ENCODE measurements at places on chromosomes 6 and 20. TPM values are rescaled to one million over a fixed set of nuclear protein-coding genes. Genes with fewer than 3 reads are reported as not detected.
A peak's percentile ranks its signal among the peaks of the same experiment; 100 is the strongest.

The PDE7B gene
- total RNA-seq = 11.2 TPM

GRCh38 chr6:5531161-5531560 lies 269.8 kb downstream of the FARS2 start:
- DNase-seq = no peak

The NHSL1 gene
- 41.6 TPM for total RNA-seq

The PPIL4 gene
- 14.6 TPM for total RNA-seq

- no peak for DNase-seq
These were observed 21.9 kb downstream of the TREML1 start for GRCh38 chr6:41132254-41132653.

DNA sequence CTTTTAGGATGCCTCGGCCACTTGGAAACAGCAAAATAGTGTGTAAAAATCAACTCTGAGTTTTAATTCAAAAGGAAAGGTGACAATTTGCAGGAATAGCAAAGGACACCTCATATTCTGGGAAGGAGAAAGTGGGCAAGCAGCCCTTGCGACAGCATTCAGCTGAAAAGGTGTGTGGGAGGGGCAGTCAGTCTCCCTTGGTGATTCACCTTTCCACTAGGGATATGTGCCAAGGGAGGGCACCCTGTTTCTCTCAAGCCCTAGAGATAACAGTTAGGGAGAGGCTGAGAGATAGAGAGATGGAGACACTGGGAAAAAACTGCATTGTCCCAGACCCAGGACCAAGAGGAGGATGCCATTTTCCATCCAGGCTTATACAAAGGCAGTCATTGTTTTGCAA lies 228.1 kb downstream of the EPM2A start:
- no peak for DNase-seq

DNA sequence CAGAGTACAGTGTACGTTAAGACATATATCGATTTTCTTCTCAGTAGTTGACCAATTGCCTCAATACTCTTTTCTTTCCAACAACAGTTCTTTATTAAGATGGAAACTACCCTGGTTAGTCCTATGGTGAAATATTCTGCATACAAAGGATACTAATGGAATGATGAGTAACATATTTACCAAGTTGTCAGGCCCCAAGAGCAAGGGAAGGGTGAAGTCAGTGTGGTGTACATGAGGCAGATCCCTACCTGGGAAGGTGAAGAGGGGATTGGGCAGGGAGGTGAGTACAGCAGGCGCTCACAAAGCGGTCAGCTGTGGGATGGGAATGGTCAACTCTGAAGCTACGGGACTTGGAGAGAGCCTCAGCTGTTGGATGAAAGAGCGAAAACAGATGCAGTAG lies 29.7 kb downstream of the GJA1 start:
- DNase-seq = no peak

DNA sequence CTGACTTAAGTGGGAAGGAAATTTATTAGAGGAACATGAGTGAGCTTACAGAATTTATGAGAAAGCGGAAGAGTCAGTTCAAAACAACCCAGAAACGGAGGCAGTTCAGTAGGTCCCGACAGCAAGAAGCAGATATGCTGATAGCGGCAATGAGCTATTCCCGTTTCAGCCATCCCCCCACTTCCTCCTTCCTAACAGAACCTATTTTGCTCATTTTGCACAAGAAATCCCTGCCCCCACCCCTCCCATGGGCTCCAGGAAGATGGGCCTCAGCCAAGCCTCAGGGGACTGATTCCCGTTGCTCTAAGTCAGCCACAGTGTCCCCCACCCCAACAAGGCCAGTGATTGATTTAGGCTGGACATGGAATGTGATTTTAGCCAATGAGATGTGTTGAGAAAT lies 157.5 kb downstream of the CEBPB start:
- peak; percentile 70 for DNase-seq

DNA sequence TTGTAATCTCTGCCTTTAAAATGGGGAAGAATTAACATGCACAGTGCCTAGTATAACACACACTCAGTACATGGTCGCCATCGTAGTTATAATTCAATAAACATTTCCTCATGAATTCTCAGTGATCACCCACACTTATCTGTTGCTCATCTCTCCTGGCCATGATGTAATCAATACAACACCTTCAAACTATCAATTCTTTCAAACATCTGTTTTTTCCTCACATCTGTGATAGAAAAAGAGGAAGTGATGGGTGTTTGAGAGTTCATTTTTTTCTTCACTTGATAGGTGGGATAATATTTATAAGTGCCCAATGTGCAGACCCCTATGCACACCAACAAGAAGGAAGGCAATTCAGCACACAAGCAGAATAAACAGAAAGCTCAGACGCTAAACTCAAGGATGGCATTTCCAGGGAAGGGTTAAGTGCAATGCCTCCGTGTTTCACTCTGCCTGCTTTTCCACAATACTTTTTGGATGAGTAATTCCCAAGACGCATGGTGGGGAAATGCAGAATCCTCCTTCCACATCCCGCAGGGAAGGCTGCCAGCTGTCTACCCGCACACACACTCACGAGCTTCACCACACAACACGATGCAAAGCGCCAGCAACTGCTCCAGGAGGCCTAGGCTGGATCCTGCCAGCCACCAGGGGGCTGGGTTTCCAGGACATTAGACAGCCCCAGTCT lies 100.3 kb downstream of the GMPR start:
- no peak for DNase-seq

Data from right atrium auricular region (tissue), 2 donors.